NCI-H1694 treated with DMSO at 0.1 percent for 48 hours (cell line): ENCODE measurements at places on chromosomes 3 and 15.

DNA sequence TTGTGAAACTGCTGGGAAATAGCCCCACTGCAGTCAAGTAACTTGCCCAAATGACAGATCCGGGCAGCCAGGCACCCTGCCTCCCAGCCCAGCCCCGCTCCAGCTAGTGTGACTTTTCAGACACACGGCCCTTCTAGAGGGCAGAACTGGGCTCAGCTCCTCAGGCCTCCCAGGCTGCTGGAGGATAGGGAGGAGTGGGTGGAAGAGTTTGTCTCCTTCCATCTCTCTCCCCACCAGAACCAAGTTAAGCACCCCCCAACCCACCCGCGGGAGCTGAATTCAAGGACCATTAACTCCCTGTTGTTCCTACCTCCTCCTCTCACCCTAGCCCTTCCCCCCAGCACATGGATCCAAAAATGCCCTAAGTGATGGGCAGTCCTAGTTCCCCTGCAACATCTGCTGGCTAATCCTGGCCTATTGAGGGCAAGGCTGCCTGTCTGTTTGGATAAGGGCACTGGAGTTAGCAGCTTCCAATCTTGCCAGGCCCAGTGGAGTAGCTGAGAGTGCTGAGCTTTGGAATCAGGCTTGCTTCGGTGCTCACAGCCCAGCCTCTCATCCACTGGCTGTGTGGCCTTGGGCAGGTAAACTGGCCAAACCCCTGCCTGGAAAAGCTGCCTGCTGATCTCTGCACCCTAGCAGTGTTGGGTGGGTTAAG is 3.1 kb downstream of the CCDC33 start:
- DNase-seq: no peak

DNA sequence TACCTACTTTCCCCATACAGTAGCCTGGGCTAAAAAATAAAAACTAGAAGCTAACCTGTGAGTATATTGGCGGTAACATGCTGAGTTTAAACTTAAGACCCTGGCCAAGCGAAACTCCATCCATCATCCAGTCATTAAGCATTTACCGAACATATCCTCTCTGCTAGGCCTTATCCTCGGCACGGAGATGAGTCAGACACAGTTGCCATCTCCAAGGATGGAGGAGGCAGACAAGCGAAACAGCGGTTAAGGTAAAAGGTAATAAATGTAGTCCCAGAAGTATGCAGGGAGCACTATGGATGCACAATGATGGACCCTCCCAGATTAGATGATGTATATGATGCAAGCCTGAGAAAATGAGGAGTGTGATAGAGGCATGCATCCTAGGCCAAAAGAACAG is 143.6 kb downstream of the RYR3 start:
- no peak for DNase-seq

DNA sequence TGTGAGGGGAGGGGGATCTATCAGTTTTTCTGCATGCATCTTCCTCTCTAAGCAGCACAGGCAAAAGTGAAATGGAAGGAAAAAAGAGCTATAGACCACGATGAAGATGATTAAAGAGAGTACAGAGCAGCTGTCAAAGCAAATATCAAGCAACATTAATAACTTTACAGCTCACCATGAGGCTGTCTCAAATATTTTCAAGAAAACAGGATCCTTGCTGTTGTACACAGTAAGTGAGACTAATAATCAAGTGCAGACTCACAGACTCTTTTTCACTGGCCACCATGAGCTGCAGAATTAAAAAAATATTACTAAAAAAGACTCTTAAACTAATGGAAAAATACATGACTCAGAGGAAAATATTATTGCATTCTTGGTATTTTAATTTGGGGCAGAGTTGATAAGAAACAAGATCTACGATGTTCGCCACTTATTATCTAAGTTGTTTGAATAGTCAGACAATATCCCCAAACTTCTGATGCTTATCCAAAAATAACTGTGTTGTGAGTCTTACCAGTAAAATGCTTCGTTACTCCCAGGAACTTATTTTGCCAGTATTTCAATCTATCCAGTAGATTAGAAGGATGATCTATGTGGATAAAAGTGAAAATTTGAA is 817.5 kb upstream of the ALCAM start:
- no peak for DNase-seq

DNA sequence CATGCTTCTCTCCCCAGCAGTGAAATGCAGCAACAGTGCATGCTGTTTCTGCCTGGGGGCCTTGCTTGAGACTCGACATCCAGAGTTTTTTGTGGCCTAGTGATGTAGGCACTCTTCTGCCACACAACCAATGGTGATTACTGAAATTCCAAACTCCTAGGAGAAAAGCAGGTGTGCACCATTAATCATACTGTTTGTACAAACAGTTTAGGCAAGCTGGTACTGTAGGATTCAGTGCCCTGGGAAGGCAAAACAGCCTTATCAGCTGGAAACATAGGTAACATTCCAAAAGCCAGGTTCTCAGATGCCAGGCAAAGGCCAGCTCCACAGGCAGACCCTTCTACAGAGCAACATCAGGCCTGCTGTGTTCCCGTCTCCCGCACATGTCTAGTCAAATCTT is 17.5 kb upstream of the RBP1 start:
- no peak for DNase-seq

- no peak for DNase-seq
Observed at GRCh38 chr3:17927036-17927435, 184.6 kb upstream of the TBC1D5 start.

GRCh38 chr15:59321000-59321689 is 51.5 kb downstream of the MYO1E start:
- no peak for DNase-seq

DNA sequence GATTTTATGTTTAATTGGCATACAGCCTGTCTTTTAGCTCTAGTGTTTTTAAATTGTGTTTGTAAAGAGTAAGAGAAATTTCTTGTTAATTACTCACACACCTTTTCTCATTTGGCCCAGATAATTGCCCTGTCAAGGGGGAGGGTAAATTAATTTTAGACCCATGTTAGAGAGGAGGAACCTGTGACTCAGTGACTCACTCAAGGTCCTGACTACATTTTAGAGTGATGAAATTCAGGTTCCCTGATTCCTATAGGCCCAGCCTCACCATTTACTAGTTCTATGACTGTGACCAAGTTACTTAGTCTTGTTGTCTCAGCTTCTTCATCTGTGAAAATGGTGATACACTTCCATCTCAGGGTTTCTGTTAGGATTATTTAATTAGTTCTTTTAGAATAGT is 125.2 kb upstream of the DPH6 start:
- DNase-seq: no peak

DNA sequence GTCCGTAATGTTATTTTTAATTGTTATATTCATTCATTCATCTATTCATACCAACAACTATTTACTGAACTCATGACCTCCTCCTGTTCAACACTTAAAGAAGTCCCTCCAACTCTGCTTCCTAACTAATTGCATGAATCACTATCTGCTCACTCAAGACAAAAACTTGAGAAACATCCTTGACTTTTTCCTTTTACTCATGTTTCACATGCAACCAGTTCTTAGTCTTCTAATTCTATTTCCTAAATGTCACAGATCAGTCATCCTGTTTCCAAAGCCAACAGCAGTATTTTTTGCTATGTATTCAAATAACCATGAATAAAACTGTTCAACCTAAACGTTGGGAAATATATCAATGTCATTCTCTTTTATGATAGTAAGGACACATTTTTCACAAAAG is 124.6 kb upstream of the GBE1 start:
- DNase-seq: no peak

DNA sequence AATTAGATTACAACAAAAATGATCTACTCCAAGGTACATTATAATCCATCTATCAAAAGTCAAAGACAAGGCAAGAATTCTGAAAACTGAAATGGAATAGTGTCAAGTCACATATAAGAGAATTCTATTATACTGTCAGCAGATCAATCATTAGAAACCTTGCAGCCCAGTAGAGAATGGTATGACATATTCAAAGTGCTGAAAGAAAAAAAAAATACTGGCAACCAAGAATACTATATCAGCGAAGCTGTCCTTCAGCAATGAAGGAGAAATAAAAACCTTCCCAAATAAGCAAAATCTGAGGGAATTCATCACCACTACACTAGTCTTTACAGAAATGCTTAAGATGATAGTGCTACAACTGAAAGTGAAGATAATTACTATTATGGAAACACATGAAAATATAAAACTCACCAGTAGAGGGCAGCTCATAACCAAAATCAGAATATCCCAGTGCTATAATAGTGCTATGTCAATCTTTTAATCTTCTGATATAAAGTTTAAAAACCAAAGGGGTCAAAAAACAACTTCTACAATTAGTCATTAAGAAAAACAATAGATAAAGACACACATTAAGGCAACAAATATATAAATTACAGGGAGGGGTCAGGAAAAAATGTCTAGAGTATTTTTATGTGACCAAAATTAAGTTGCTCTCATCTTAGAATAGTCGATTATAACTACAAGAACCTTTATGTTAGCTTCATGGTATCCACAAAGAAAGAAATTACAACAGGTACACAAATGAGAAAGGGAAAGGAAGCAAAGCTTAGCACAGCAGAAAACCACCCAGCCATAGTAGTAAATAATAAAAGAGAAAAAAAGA is 190.7 kb upstream of the CNTN6 start:
- no peak for DNase-seq
